Hepatic stellate cell (primary cell): ENCODE measurements at places on chromosomes 3 and 15.
A peak's percentile ranks its signal among the peaks of the same experiment; 100 is the strongest.

DNA sequence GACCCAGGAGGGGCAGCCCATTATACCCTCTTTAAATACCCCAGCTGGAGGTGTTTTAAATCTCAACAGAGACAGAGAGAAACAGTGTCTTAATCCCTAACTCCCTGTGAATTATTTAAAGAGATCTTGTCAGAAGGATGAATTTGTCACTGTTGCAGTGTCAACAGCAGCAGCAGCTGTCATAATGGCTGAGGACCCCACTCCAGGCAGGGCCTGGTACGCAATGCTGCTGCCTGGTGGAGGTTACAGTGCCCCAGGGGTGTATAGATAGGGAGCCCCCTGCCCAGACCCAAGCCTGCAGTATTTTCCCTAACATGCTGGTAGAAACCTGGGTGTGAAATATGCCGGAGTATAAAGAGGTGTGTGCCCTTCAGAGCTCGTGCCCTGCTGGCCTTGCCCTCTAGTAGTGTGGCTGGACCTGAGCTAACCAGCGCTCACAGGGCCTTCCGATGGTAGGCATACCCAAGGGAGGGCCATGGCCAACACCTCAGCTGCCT lies 143.0 kb downstream of the EPHB1 start:
- no peak for DNase-seq

DNA sequence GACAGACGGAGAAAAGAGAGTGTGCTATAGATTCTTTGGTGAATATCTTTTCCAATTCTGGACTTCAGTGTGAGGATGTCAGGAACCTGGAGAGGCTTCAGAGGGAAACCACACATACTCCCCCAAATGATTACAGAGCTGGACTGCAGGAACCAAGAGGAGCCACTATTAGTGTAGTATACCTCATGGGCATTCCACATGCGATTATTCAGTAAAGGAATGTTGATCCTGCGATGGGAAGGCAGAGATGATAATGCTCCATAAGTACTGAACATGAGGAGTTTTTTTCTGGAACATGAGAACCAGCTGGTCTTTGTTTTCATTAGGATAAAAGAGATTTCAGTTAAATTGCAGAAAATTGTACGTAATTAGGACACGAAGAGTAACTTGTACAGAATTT lies 18.7 kb downstream of the STARD9 start:
- DNase-seq, result no peak

DNA sequence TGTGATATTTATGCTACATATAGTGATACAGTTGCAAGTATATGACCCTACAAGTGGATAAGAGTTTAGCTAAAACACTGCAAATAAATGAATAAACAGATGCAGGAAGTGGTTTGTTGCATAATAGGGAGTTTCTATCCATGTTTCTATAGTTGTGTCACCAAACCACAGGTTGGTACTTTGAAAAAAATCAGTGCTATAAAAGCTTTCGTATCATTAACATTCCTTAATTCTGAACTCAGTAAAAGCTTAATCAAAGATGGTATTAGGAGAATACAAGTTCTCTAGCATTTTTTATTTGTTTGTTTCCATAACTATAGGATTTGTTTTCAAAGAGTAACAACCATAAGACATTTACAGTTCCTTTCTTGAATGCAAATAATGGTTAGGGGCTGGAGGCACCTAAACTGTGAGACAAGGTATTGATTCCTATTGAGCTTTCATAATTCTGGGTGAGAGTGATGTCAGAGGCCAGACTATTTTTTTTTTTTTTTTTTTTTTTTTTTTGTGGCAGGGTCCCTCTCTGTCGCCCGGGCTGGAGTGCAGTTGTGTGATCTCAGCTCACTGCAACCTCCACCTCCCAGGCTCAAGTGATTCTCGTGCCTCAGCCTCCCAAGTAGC lies 29.6 kb downstream of the CPOX start:
- DNase-seq, result peak; percentile 21

- no peak for DNase-seq
These were observed 297.1 kb upstream of the MEIS2 start for GRCh38 chr15:37397266-37398022.

- DNase-seq, result no peak
These were observed 26.3 kb upstream of the GALNT15 start for GRCh38 chr3:16148213-16148612.

DNA sequence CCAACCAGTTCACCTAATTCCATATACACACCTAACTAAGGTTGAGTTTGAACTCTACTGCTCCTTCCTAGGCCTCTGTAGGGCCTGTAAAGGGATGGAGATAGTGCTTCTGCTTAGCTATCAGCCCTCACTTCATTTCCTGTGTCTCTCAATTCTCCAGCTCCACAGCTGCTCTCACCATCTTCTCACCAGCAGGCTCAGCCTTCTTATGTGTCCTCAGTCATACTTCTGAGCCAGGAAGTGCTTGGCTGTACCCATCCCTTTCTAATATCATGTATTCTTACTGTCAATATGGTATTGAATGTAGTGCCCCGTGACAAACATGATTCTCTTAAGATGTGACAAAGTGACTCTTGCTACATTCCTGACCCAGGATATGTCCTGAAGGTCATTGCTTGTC lies 116.9 kb downstream of the SLC9A9 start:
- DNase-seq, result no peak

DNA sequence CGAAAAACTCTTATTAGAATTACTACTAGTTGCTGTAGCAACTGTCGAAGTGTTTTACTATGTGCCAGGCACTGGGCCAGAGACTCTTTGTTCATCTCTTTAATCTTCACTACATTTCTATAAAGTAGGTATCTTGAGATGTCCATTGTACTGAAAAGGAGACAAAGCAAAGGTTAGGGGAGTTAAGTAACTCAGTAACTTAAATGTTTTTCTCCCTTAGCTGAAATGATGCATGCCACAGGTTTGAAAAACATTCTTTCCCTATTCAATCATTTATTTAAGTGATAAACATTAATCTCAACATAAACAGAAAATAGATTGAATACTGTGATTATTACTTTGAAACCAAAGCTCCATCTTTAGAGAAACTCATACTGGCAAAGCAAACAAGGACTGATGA lies 776.2 kb downstream of the FHIT start:
- no peak for DNase-seq

- peak; percentile 41 for DNase-seq
These were observed 169.9 kb downstream of the XXYLT1 start for GRCh38 chr3:195101001-195101583.

DNA sequence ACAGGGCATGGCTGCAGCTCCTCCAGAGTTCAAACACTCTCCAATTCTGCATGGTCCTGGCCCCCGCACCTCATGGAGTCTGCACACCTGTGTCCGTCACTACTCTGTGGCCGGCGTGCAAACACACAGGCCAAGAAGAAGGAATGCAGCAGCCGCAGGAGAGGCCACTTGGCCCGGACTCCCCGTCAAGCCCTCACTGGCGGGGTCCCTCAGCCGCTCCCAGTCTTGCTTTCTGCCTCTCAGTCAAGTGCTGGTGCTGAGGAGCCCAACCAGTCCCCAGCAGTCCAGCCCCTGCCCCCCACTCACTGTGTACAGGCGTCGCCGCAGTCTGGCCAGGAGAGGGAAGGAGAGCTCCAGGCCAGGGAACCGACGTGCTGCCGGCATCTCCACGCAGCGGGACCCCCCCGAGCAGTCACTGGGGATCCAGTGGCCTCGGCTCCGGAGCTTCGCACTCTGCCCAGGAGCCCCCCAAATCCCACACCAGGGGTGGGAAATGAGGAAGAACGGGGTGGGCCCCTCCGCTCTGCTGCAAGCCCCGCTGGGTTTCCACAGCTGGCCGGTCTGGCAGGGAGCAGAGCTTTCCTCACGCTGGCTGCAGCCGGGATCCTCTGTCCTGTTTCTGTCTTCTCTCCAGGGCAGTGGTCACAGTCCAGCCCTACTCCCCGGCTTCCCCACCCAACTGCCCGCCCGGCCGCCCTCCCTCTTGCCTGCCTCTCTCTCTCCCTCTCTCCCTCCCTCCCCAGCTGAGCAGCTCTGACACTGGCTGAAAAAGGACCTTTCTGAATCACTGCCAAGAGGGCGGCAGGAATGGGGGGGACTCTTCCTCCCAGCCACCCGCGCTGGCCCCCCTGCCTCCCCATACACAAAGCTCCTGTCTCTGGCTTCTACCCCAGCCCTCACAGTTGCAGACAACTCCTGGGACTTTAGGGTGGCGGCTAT lies 16.0 kb downstream of the TNK2 start:
- peak; percentile 83 for DNase-seq

GRCh38 chr3:157581371-157581770 lies 78.2 kb upstream of the VEPH1 start:
- DNase-seq, result peak; percentile 12

DNA sequence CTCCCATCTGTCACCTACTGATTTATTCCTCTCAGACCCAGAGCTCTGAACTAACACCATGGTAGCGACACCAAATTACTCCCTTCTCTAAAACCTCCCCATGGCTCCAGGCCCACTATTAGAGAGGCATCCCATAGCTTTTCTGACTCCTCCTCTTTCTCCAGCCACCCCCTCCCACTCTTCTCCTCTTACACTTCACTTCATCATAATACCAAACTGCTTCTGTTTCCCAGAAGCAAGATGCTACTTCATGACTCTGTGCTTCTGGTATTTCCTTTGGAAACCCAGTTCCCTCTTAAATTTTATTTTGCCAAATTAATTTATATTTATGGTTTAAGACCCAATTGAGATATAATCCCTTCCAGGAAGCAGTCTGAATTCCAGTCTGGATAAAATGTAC lies 465.1 kb upstream of the PDZRN3 start:
- DNase-seq, result no peak

GRCh38 chr15:101193806-101194545 lies 57.9 kb downstream of the CHSY1 start:
- no peak for DNase-seq

GRCh38 chr3:71724584-71725270 lies 475 bp downstream of the EIF4E3 start:
- peak; percentile 43 for DNase-seq

DNA sequence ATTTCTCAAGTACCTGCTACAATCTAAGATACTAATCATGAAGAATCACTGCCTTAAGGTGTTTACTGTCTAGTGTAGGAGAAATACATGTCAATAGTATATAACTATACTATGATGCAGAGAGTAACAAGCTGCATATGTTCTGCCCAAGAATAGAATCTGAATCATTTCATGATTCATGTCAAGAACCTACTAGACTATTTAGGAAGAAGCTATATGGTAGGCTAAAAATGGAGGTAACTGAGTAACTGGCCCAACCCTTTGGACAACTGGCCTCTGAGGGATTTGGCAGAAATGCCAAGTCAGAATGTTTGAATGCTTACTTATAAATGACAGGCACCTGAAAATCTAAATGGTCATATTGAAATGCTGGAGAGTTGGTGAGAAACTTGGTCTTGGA lies 59.9 kb upstream of the DGKG start:
- no peak for DNase-seq

- peak; percentile 91 for DNase-seq
These were observed 52.8 kb downstream of the PLXNA1 start for GRCh38 chr3:127035677-127036076.

GRCh38 chr15:94029495-94029894 lies 201.9 kb upstream of the MCTP2 start:
- no peak for DNase-seq

DNA sequence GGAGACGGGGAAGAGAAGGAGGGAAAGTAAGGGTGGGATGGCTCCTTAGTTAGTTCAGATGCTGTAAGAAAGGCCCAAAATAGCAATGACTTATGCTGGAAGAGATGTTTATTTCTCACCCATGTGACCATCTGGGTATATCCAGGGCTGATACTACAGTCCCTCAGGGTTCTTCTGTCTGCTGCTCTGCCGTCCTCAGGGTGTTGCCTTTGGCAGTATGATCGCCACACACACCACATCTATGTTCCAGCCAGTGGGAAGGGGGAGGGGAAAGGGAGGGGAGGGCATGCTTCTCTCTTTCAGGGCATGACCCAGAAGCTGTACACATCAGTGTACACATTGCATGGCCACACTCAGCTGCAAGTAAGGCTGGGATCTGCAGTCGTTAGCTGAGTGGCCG lies 10.2 kb downstream of the CD276 start:
- peak; percentile 82 for DNase-seq

GRCh38 chr3:148500881-148501280 lies 196.8 kb upstream of the AGTR1 start:
- no peak for DNase-seq

DNA sequence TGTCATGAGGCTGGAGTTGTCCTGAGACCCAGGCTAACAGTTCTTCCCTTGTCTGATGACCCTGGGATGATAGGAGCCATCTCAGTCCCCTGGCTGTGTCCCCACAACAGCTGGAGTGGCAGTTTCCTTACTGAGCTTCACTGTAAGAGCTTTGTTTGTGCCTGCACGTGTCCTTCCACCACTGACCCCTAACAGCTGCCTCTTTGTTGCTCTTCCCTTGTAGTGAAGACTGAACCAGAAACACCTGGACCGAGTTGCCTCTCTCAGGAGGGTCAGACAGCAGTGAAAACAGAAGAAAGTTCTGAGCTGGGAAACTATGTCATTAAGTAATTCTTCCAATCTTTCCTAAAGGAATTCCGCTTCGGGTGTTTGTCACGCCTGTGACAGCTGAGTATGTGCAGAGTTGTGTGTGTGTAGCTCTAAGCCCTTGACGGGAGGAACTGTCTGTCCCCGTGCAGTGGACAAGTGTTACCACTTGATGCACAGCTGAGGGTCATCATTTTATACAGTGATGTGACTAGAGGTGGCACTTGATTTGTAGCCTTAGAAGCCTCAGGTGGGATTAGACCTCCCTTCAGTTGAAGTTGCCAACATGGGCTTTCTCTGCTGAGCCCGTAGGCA lies 25.0 kb downstream of the MAP6D1 start:
- no peak for DNase-seq

GRCh38 chr3:193693774-193694173 lies 100.8 kb downstream of the OPA1 start:
- no peak for DNase-seq

DNA sequence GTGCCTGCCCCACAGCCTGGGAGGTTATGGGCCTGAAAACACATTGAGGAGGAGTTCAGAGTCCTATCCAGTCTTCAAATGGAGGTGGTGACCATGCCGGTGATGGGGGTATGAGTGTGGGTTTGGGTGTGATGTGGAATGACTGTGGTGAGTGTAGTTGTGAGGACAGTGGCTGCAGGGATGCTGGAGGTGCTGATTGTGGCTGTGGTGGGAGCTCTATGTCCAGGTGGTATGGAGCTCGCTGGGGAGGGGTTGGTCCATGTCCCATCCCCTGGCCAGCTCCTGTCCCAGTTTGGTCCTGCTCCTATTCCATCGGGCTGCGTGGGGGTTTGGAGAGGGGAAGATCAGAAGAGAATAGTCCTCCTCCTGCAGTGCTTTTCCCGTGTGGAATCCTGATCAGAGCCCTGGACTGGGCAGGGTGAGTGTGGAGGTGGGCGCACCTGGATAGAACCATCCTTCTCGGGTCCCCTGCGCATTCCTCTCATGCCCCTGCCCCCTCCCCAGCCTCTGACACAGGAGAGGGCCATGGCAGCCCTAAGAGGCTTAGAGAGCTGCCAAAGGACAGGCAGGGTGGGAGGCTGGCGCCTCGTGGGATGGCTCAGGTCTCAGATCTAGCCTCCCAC lies 23.0 kb upstream of the GOLGA6C start:
- DNase-seq, result no peak

DNA sequence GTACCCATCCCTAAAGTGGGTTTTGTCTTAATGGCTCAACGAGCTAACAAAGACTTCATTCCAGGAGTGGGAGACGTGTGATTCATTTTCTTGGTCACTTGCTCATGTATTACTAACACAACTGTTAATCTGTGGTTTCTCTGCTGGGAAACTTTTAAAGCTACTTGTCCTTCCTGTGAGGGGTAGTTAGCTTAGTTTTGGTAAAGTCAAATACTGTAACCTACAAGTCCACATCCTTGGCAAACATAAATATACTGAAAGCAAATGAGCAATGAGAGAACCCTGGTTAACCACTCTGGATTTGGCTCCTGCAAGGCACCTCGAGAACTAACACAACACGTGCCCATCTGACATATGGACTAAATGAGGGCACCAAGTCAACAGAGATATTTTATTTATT lies 19.9 kb downstream of the NOX5 start:
- DNase-seq, result peak; percentile 59
